GM20000 (cell line): ENCODE measurements at places on chromosomes 2 and 18.

DNA sequence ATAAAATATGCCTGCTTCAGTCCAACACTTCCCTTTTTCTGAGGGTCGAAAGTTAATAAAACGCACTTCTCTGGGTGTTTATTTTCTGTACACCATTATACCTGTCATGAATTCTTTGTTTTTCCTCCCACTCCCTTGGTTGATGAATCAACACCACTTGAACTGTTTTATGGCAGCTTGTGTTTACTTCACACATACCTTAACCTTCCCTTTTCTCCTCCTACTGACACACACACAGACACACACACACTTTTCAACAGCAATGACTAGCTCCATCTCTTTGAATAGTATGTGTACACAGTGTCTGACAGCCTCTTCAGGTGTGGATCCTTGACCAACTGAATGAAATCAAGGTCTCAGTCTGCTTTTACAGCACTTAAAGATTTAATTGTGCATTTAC, 91.3 kb downstream of the SATB2 start:
- DNase-seq = no peak

GRCh38 chr18:3319399-3319798, 57.5 kb downstream of the MYL12B start:
- peak; percentile 33 for DNase-seq

GRCh38 chr2:226124548-226125011, 675.0 kb downstream of the IRS1 start:
- DNase-seq = no peak

- no peak for DNase-seq
Measured at GRCh38 chr2:167424221-167424620, 535.9 kb downstream of the XIRP2 start.

- no peak for DNase-seq
Measured at GRCh38 chr18:25167612-25168410, 184.2 kb downstream of the ZNF521 start.

DNA sequence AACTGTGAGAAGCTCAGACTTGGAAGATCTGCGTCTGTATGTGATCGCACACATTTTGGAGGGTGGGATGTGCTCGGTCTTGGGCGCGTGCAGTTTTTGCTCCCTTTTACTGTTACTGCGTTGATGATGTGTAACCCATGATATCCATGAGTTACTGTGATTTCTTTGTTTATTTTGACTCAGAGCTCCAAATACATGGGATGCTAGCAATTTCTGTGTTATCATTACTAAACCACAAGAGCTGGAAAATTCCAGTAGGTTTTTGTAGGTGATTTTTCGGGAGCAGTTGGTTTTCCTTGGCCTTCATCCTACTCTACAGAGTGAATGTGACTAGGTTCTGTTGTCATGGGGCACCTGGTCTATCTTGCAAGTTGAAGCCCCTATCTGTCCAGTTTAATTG, 124.2 kb downstream of the AGAP1 start:
- DNase-seq = no peak

DNA sequence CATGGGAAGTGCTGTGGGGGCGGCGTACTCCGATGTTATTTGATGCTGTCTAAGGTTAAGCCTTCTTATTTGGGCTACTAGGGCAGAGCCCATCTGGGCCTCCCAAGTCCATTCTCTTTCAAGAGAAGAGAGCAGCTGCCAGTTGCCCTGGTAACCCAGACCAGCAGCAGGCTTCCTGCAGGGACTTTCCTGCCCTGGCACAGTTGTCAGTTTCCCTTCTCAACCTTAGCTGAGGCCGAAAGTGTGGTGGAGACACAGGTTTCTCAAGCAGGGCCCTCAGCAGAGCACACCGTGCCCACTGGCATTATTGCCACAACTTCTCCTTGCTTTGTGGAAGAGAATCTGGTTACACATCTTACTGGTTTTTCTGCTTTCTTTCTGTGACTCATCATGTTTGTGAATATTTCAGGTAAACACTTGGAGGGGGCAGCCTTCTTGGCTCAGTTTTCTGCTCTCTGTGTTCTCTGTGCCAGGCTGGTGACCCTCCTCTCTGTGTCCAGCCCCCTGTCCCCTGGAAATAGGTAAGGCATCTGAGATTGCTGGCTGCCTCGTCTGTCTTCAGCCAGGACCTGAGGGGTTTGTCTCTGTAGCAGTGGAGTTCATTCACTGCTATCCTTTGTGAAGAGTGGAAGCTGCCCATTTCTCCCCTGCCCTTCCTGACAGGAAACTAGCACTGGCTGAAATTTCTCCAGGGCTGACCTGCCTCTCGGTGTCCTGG, 111.0 kb downstream of the B3GNT2 start:
- DNase-seq = no peak

- no peak for DNase-seq
Measured at GRCh38 chr18:8987241-8987640, 115.3 kb upstream of the NDUFV2 start.

- peak; percentile 56 for DNase-seq
Measured at GRCh38 chr18:68735483-68736343, 20.8 kb upstream of the TMX3 start.

DNA sequence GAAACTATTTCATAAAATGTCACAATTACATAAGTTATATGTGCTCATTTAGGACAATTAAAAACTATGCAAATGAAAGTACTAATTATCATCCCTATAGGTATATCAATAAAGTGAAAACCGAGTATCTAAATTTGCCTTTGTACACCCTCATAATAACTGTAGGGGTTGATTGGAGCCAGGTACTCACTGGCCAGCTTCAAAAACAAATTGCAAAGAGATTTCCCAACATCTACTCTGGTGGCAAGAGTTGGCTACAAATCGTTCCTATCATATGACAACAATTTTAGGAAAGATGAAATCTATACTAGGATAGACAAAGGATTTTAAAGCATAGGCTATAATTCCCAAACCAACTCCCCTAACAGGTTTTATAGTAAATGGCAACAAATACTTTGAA, 556.4 kb downstream of the LRRTM4 start:
- no peak for DNase-seq

DNA sequence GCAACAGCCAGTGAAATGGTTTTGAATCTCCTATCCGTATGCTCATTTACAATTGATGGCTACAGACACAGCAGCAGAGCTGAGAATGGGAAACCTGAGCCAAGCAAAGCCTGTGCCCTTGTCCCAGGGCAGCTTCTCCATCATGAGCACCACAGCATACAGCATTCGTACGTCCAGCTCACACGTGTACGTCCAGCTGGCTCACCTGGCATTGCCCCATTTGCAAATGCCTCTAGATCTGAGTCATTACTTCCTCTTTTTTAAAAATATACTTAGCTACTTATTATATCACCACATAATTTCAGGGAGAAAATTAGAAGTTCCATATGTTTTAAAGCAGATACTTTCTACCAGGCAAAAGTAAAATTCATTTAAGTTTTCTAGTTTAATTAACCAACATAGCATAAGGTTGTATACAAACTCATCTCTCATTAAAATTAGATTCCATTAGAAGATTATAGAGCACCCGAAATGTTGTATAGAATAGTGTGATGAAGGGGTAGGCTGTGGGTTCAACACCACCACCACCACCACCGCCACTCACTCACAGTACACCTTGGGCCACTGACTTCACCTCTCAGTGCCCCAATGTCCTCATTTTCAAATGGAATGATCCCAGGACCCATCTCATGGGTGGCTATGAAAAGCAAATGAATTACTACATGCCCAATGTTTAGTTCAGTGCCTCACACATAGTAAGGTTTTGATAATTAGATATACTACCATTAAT, 31.4 kb upstream of the TMEM177 start:
- DNase-seq = no peak

GRCh38 chr2:217740178-217740577, 262.6 kb downstream of the TNS1 start:
- DNase-seq = no peak

- no peak for DNase-seq
Measured at GRCh38 chr2:158495175-158495574, 38.4 kb downstream of the PKP4 start.

DNA sequence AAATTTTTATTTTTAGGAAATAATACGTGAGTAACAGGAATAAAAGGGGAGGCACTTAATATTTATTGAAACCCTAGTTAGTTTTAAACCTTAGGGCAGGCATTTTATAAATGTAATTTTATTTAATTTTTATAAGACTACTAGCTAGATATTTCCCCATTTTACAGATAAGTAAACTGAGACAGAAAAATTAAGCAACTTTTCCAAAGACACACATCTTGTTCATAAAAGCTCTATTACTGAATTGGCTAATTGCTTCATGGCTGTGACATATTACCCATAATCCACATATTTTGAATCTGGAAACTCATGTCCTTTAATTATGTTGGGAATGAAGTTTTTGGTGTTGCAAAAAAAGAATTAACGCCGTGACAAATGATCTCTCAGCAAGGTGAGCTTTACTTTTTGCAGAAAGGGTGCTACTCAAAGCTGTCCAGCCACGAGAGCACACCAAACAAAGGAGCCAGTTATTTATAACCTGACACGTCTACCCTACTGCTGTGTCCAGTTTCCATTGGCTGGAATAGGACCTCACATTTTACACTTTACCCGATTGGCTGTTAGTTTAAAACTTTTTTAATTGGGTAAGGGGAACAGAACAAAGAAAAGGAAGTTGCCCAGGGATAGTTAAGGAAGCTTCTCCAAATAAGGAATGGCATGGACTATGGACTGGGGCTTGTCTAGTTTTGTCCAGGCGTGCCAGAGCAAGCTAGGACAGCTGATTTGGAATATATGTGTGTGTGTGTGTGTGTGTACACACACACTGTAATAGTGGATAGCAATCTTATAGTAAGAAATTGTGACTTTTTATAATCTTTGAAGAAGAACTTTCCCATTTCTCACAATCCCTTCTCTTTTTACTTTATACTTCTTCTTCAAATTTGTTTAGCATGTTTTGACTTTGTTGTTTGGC, 54.2 kb downstream of the COMMD1 start:
- DNase-seq = no peak

DNA sequence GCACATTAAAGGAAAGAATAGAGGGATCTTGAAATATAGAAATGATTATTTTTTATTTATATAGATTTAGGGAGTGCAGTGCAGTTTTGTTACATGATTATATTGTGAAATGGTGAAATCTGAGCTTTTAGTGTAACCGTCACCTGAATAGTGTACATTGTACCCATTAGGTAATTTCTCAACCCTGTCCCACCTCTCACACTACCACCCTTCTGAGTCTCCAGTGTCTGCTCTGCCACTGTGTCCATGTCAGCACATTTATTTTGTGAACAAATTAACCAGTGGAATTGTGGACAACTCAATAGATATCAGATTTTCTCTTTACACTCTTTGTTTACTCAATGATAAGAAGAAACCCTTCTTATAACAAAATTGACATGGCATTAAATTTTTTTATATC, 24.2 kb downstream of the APLF start:
- no peak for DNase-seq

DNA sequence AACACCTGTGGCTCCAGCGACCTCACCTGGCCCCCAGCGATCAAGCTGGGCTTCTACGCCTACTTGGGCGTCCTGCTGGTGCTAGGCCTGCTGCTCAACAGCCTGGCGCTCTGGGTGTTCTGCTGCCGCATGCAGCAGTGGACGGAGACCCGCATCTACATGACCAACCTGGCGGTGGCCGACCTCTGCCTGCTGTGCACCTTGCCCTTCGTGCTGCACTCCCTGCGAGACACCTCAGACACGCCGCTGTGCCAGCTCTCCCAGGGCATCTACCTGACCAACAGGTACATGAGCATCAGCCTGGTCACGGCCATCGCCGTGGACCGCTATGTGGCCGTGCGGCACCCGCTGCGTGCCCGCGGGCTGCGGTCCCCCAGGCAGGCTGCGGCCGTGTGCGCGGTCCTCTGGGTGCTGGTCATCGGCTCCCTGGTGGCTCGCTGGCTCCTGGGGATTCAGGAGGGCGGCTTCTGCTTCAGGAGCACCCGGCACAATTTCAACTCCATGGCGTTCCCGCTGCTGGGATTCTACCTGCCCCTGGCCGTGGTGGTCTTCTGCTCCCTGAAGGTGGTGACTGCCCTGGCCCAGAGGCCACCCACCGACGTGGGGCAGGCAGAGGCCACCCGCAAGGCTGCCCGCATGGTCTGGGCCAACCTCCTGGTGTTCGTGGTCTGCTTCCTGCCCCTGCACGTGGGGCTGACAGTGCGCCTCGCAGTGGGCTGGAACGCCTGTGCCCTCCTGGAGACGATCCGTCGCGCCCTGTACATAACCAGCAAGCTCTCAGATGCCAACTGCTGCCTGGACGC, 4.9 kb downstream of the GPR35 start:
- DNase-seq = no peak

DNA sequence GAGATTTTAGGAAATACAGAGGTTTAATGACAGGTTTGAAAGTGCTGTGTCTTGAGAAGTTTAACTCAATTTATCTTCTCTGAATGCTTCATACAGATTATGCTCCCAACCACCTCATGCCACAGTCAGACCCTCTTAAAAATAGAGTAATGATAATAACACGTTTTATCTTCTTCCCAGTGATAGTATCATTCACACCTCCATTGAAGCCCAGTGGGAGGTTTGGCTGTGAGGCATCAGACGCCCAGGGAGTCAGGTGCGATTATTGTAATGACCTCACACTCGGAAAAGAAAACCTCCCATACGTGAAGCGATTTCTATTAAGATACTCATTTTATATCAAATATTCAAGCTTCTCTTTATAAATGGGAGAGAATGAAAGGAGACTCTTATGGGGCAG, 366.3 kb downstream of the SETBP1 start:
- no peak for DNase-seq

DNA sequence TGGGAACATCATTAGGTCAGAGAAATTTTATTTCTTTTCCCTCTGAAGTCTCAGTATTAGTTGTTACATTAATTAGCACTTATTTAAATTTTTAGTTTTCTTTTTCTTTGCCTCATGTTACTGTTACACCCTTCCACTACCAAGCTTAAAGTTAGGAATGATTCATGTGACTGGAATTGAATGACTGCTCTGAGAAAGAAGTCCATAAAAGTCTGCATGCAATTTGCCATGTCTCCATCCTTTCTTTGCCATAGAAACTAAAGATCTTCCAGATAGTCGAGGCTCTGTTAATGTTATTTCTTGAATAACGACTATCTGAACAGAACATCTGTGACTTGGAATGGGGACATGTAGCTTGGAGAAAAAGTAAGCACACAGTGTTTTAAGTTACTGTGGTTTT, 1269.8 kb upstream of the PIK3C3 start:
- DNase-seq = no peak

DNA sequence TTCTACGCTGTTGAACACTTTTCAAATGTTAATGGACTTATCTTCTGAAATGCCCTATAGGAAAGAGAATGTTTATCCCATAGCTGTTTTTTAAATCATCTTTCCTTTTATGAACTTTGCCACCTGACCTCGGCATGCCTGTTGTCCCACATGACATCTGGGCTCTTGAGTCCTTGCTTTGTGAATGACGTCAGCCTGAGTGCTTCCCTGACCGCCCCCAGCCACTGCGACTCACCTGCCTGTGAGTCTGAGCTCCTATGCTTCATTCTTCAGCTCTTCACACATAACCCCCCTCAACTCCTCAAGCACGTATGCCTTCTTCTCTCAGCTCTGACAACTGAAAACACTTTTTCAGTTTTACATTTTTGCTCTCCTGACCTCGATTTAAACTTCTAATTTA, 166.8 kb downstream of the DCDC2C start:
- no peak for DNase-seq

DNA sequence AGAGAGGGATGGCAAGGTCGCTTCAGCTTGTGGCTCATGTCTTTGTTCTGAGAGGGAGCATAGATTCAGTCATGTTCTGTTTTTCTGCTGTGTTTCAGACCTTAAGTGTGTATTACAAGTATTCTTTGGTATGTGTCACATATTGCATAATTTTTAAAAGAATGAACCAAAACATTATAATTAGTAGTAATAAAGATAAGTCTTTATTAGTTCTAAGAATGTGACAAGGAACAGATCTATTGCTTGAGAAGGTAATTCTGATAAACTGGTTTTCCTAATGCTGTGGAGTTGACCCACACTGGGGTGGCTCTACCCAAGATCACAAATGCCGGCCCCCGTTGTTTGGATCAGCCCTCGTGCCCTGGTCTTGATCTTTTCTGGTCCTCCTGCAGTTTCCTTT, 124.3 kb upstream of the FOSL2 start:
- DNase-seq = no peak
